Stimulated activated naive CD8-positive, alpha-beta T cell treated with anti-CD3 and anti-CD28 coated beads, Interleukin-15, Interleukin-2, amounts not matched to agents 100 U/mL and 50 U/mL, for 24 hours (primary cell): ENCODE measurements at places on chromosomes 2 and 18.
A peak's percentile ranks its signal among the peaks of the same experiment; 100 is the strongest.

- no peak for DNase-seq
These were observed 7.5 kb downstream of the SLC4A1AP start for GRCh38 chr2:27671235-27671634.

GRCh38 chr2:221641181-221641871 lies 69.2 kb upstream of the EPHA4 start:
- DNase-seq: no peak

DNA sequence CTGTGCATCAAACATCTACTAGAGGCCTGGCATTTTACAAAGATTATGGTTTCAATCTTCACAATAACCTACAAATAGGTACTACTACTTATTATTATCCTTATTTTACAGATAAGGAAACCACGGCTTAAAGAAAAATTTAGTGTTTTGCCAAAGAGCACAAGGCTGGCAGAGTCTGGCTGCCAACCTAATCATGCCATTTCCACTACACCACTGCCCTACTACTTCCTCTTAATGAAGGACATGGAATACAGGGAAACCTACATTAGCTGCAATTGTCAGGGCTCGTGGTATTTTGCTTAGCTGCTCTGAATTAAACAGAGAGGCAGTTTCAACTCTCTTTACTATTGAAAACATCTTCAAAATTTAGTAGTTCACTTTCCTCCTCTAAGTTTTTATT lies 5.9 kb downstream of the MBOAT2 start:
- no peak for DNase-seq

- DNase-seq: no peak
These were observed at the start of gene CDK15 for GRCh38 chr2:201806442-201807170. Gene CDK15 (plus strand): TSS chr2:201806537. CDS start chr2:201806665, 128 bp downstream.

GRCh38 chr2:38497670-38498037 lies 105.1 kb downstream of the HNRNPLL start:
- DNase-seq: no peak

DNA sequence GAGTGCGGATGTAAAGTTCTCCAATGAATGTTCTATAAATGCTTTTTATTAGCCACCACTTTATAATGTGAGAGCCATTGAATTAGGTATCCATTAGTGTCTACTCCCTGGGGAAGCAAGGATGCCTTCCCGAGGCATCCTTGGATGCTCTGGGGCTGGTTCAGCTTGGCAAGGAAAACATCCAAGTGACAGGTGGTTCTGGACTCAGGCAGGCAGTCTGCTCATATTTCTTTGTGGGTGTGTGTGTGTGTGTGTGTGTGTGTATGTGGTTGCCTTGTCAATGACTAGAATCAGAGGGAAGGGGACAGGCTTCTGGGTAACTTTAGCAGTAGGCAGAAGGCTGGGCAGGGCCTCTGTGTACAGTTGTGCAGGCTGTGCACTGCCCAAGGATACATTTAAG lies 149.2 kb downstream of the TSN start:
- no peak for DNase-seq

- DNase-seq: no peak
These were observed 115.8 kb downstream of the TTC27 start for GRCh38 chr2:32743480-32744236.

GRCh38 chr2:109435066-109435690 lies 178.6 kb downstream of the SEPTIN10 start:
- DNase-seq: no peak

DNA sequence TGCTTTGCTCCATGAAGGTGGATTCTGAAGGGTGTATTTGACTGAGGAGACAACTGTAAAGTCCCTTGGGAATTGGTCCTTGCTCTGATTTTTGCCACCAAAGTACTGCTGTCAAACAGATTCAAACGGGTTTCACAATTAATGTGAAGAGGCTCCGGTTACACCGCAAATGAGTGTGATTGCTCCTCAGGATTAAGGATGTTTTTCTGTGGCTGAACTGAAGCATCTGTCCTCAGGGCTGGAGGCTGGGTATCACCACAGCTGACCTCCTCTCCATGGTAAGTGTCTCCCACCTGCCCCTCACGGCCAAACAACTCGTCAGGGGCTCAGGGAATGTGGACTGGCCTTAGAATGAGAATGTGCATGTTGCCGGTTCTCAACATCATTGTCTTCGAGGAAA lies 130.4 kb upstream of the NDUFV2 start:
- DNase-seq: no peak

- no peak for DNase-seq
These were observed 94.3 kb downstream of the TSHZ1 start for GRCh38 chr18:75304678-75305557.

- DNase-seq: peak; percentile 57
These were observed 11.8 kb upstream of the DUSP2 start for GRCh38 chr2:96156926-96157648.

DNA sequence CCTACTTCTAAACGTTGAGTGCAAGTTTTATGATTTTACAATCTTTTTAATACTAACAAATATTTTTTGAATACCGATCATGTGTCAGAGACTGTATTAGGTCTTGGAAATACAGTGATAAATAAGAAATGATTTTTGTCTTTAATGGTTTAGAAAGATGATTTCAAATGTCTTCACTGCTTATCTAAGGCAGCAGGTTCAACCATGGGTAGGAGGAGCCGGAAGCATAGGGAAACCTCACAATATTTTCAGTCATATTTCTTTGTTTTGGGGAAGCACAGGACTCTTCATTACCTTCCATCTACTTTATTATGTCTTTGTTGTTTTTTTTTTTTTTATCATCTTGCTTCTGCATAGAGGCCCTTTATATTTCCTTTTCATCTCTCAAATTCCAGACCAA lies 165.2 kb upstream of the EPC2 start:
- DNase-seq: no peak

- DNase-seq: no peak
These were observed 175.4 kb downstream of the NRP2 start for GRCh38 chr2:205857520-205858237.

GRCh38 chr2:121999264-121999663 lies 243.8 kb downstream of the TSN start:
- DNase-seq: no peak

DNA sequence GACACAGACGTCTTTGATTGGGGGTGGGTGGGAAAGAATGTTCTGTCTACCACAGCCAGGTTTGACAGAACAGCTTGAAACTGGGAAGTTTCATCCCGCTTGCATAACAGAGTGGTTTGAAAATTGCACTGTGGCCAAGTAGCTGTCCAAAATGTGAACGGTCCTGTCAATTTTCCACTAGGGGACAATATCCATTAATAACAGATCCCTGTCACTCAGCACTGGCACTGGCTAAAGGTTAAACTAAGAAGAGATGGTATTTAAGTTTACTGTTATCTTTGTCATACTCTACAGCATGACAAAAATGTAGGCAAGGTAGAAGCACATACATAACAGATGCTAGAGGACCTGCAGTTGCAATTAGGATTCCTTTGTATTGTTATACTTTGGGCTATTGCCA lies 55.6 kb upstream of the ACMSD start:
- no peak for DNase-seq

DNA sequence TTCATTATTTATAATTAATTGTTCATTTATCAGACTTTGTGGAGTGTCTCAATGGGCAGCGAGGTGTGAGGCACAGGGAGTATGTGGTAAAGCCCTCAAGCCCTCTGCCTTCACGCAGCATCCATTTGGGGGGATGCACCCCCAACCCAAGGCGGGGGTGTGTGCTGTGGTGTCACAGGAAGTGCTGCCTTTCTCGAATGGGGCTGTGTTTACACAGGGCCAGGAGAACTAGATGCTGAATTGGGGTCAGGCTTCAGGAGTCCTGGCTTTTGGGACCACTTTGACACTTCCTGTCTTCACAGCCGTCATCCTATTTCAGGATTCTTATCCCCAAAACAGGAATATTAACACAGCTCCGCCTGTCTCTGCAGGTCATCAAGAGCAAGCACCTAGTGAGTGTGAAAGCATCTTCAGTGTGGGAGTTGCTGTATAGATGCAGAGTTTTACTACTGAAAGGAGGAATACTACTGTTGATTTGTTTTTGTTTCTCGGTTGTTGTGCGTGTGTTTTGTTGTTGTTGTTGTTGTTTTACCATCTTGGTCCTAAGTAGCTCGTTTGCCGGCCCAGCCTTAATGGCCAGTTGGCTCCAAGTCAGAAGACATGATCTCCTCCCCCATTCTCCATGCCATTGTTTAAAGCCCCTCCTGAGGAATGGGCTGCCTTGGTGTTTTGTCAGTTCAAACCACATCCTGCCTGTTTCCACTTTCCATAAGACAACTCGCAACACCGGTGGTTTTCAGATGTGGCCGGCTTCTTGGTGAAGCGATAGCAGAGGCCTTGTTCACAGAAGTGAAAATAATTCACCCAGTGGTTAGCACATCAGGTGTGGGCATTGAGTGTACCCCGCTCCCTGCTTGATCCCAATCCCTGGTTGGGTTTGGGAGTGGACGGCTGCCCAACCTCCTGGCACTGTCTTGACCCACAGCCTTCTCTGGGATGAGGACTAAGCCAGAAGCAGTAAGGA lies 221.3 kb downstream of the BCL2 start:
- peak; percentile 45 for DNase-seq

DNA sequence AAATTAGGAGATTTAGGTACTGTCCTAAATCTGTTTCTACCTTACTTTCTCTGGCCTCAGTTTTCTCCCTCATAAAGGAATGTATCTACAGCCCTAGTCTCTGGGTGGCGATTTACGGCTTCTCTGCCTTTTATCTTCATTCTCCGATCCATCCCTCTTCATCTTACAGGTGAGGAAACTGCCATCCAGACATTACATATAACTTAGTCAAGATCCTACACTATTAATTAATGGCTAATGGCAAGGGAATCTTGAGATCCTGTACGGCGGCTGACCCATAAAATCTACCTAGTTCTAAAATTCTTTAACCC lies 386 bp upstream of the YIPF4 start:
- no peak for DNase-seq

DNA sequence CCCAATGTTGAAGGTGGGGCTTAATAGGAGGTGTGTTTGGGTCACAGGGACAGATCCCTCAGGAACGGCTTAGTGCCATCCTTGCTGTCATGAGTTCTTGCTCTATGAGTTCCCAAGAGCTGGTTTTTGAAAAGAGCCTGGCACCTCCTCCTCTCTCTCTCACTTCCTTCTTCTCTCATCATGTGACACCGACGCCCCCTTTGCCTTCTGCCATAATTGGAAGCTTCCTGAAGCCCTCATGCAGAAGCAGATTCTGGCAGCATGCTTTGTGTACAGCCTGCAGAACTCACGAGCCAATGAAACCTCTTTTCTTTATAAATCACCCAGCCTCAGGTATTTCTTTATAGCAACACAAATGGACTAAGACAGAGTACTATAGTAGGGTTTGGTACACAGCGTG lies 100.4 kb upstream of the SH3BP4 start:
- no peak for DNase-seq

DNA sequence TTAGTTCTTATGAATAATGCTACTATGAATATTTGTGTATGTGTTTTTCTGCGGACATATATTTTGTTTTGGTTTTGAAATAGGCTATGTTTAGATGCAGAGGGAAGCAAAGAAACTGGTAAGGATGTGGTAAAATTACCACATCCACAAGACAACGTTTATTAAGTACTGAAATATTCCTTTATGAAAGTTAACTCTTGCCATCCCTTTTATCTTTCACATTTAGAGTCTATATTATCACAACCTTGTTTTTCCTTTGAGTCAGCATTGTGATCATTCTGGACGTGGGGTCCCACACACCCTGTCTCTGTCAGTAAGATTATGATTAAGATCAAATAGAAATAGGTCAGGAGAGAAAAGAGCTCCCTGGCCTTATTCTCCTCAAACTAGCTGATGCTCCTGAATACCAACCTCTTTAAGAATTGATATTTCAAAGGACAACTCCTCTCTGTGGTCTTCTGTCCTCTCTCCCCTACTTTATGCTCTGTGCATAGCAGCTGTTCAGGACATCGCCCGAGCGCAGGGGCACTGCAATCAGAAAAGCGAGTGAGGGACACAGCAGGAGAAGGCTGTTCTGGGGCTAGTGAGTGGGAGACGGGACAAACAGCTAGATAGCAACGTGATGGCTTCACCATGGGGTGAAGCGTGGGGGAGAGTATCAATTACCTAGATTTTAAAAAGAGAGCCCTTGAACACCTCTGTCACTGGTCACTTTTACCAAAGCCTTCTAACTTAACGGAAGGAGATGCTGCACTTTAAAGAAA lies 12.2 kb downstream of the METAP1D start:
- DNase-seq: no peak

DNA sequence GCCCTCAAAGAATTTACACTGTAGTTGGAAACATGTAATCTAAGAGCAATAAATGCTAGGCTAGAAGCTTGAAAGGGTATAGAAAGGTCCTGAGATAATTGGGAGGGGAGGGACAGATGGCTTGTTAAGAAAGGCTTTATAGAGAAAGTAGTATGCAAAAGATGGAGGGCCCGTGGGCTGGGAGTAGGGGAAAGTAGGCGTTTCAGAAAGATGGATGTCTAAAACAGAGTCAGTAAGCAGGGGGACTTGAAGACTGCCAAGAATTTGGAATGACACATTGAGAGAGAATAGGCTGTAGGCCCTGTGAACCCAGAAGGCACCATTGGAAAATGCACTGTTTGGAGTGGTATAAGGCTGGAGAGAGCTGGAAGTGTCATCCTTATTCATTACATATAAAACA lies 822 bp downstream of the PSMG2 start:
- no peak for DNase-seq

DNA sequence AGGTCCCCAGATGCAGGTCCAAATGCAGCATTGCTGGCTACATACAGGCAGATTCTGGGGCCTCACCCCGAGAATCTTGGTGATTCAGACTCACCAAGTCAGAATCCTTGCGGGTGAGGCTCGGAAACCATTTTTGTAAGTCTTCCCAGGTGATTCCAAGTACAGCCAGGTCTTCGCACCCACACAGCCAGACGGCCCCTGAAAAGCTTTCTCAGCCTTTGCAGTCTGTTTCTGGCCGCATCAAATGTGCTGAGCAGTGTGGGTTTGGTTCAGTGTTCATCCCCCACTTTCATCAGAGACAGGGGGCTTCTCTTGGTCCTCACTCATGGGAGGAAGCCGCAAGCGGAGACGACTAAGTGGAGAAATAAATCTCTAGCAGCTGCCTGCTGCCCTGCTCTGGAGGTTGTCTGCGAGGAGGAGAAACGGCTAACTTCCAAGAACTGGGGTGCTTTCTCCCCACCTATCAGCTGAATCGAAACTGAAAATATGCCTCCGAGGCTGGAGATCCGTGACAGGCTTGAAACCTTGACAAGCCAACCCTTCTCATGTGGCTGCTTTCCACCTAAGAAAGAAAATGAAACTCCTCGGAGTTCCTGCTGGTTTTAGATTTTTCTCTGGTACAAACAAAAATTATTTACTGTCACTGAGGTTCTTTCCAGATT lies 8.9 kb upstream of the TMEM185B start:
- peak; percentile 68 for DNase-seq

GRCh38 chr2:193476171-193476800 lies 1281.6 kb upstream of the TMEFF2 start:
- no peak for DNase-seq

GRCh38 chr2:239801404-239802184 lies 223.5 kb downstream of the NDUFA10 start:
- DNase-seq: no peak

DNA sequence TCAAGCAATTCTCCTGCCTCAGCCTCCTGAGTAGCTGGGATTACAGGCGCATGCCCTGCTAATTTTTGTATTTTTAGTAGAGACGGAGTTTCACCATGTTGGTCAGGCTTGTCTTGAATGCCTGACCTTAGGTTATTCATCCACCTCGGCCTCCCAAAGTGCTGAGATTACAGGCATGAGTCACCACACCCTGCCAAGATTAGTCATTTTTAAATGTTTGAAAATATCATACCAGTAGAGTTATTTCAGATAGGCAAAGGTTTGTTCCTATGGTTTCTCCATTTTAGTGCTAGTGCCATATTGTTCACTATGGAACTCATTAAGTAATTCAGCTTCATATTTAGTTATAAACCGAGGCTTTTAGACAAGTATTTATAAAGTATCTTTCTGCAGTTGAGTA lies 52.3 kb downstream of the HIBCH start:
- no peak for DNase-seq
